B cell (primary cell): ENCODE measurements at places on chromosomes 3 and 15.

GRCh38 chr15:52730173-52730572 is 51.0 kb upstream of the ATOSA start:
- H3K4me3 ChIP-seq = no peak overlapping the region
- peak; percentile 80 for DNase-seq
- no peaks in the 10 kb centered on the region for H3K27me3 ChIP-seq
- no peaks in the 10 kb centered on the region for H3K36me3 ChIP-seq

DNA sequence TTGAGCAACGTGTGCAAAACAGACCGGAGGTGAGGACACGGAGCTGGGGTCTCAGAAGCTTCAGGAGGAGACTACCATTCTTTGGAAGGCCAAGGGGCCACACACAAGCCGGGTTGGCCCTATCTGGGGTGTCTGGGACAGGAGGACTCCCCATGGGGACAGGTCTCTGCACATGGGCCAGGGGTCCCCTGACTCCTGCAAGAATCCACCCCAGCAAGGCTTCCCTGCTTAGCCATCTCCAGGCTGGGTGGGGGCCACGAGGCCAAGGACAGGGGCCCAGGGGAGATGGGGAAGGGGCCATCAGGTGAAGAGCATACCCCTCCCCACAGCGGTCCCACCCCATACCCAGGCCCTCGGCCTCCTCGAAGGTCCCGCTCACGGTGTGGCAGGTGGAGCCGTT is 38.5 kb downstream of the ADAMTS7 start:
- no peaks in the 10 kb centered on the region for H3K4me1 ChIP-seq
- no peaks in the 10 kb centered on the region for H3K27me3 ChIP-seq
- no peaks in the 10 kb centered on the region for H3K36me3 ChIP-seq
- DNase-seq = no peak

DNA sequence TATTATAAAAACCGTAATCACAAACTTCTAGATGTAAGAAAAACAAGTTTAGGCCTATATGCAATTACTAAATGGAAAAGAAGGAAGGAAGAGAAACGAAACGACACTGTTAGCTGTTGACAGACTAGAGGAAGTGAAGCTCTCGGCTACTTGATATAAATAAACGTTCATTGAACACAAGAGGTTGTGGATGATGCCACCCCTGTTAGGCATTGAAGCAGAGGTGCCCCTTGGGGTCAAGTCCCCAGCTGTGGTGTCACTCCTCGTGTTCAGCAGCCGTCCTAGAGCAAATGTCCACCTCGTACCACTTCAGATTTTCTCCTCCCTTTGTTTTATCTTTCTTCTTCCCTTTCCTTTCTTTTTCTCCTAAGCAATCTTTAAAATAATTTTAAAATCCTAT is 146.5 kb upstream of the UBE2E1 start:
- H3K36me3 ChIP-seq = no peaks in the 10 kb centered on the region
- peak overlapping the region; percentile 75 for H3K27ac ChIP-seq
- H3K4me3 ChIP-seq = no peak overlapping the region
- peaks cover 64% of the 10 kb centered on the region for H3K4me1 ChIP-seq
- no peaks in the 10 kb centered on the region for H3K27me3 ChIP-seq

- no peaks in the 10 kb centered on the region for H3K36me3 ChIP-seq
- H3K27me3 ChIP-seq = peaks cover 37% of the 10 kb centered on the region
- H3K4me1 ChIP-seq = peaks cover 10% of the 10 kb centered on the region
- H3K4me3 ChIP-seq = peak overlapping the region; percentile 26
- H3K27ac ChIP-seq = no peak overlapping the region
These were observed 744 bp upstream of the ALDH1A2 start for GRCh38 chr15:58066042-58066867.

GRCh38 chr3:171353423-171353822 is 106.8 kb downstream of the TNIK start:
- no peak for DNase-seq
- H3K4me1 ChIP-seq = no peaks in the 10 kb centered on the region
- no peaks in the 10 kb centered on the region for H3K27me3 ChIP-seq
- H3K27ac ChIP-seq = no peak overlapping the region
- no peak overlapping the region for H3K4me3 ChIP-seq

DNA sequence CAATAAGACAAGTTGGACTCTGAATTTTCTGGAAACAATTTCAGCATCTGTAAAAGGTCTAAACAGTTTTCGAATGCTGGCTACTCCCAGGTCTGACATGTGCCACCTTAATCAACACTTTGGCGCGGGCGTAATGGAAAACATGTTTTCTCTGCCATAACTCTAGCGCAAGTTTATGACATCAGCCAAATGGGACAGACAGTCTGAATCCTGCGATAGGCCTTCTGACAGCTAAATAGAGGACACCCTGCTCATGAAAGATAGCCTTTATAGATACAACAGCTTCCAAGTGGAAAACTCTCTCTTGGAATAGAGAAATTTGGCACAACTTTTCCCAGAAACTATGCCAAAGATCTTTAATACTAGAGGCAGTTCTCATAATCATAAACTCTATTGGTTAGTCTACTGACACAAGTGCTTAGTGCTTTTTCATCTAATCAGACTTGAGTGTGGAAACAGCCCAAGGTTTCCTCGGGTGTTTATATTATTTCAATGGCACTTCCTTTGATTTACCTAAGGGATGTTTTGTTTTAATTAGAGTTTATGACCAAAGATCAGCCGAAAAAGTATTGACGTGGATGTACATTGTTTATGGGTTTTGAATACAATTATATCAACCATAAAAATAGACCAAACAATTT is 120.1 kb upstream of the DPH6 start:
- H3K4me1 ChIP-seq = no peaks in the 10 kb centered on the region
- H3K36me3 ChIP-seq = no peaks in the 10 kb centered on the region
- H3K4me3 ChIP-seq = no peak overlapping the region
- H3K27me3 ChIP-seq = no peaks in the 10 kb centered on the region

GRCh38 chr3:176927706-176928581 is 269.3 kb downstream of the TBL1XR1 start:
- H3K27ac ChIP-seq = no peak overlapping the region
- no peaks in the 10 kb centered on the region for H3K4me1 ChIP-seq
- no peaks in the 10 kb centered on the region for H3K36me3 ChIP-seq
- H3K4me3 ChIP-seq = no peak overlapping the region
- DNase-seq = no peak

DNA sequence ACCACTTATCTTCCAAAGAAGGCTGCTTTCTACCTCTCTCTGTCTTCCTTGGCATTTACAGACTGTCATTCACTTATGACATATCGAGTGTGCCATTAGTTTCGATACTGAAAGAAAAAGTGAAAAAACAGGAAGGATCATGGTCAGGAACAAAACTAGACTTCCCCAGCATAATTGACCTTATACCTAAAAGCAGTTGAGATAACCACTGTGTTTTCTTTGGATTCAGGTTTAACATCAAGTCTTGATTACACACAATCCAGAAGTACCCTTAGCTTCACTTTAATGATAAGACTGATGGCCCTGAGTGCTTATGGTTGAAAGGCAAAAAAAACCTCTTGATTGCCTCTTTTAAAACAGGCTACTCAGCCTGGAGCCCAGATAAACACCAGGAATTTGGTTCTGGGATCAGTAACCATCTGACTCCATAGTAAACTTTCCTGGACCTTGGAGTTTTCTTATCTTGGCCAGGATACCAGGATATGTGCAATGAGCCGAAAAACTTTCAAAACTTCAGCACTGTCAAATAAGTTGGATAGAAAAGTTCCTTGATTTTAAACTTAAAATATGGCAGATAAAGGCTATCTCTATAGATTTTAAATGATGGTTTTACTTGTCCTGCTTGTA is 5.0 kb upstream of the UACA start:
- no peaks in the 10 kb centered on the region for H3K36me3 ChIP-seq
- no peaks in the 10 kb centered on the region for H3K27me3 ChIP-seq
- peak overlapping the region; percentile 63 for H3K27ac ChIP-seq
